CD4-positive, alpha-beta T cell treated with Interleukin-2 at 100 ng/mL for 4 hours (primary cell): ENCODE measurements at places on chromosomes 3 and 15.
A peak's percentile ranks its signal among the peaks of the same experiment; 100 is the strongest.

GRCh38 chr15:91244919-91245318 is 144.9 kb downstream of the SV2B start:
- DNase-seq: no peak

- no peak for DNase-seq
Observed at GRCh38 chr3:2921903-2922302, 188.3 kb downstream of the IL5RA start.

GRCh38 chr15:42217568-42217967 is 9.5 kb upstream of the VPS39 start:
- DNase-seq: no peak

- DNase-seq: peak; percentile 16
Observed at GRCh38 chr15:40471808-40472150, 995 bp downstream of the CHST14 start.

- DNase-seq: peak; percentile 36
Observed at GRCh38 chr3:156643729-156644389, 30.5 kb upstream of the TIPARP start.
